Cardiac fibroblast (primary cell): ENCODE measurements at places on chromosomes 7 and 10.

GRCh38 chr7:156474241-156474743, 166.3 kb upstream of the RNF32 start:
- DNase-seq = peak; percentile 38

- DNase-seq = no peak
Measured at GRCh38 chr7:153604-154003, 38.8 kb upstream of the FAM20C start.

DNA sequence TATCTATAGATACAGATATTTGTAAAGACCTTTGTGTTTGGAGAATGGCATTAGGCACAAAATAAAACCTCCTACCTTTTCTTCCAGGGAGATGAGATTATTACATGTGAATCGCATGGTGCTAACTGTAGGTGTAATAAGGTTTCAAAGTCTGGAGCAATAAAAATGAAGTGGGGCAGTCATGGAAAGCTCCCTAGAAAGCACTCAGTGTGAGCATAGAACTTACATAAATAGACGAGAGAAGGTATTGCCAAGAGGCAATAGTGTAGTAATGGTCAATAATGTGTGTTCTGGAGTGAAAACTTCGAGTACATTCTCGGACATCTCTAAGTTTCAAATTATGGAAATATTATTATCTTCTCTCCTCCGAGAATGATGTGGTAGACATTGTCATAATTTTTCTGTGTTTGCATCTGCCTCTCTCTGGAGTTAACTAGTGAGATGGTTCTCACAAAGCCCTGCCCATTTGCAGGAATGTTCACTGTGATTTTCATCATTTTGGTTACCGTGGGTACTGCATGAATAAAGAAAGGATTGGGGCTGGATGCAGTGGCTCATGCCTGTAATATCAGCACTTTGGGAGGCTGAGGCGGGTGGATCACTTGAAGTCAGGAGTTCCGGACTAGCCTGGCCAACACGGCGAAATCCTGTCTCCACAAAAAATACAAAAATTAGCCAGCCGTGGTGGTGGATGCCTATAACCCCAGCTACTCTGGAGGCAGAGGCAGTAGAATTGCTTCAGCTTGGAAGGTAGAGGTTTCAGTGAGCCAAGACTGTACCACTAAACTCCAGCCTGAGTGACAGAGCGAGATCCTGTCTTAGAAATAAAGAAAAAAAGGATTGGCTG, 10.6 kb downstream of the VIM start:
- DNase-seq = peak; percentile 91

DNA sequence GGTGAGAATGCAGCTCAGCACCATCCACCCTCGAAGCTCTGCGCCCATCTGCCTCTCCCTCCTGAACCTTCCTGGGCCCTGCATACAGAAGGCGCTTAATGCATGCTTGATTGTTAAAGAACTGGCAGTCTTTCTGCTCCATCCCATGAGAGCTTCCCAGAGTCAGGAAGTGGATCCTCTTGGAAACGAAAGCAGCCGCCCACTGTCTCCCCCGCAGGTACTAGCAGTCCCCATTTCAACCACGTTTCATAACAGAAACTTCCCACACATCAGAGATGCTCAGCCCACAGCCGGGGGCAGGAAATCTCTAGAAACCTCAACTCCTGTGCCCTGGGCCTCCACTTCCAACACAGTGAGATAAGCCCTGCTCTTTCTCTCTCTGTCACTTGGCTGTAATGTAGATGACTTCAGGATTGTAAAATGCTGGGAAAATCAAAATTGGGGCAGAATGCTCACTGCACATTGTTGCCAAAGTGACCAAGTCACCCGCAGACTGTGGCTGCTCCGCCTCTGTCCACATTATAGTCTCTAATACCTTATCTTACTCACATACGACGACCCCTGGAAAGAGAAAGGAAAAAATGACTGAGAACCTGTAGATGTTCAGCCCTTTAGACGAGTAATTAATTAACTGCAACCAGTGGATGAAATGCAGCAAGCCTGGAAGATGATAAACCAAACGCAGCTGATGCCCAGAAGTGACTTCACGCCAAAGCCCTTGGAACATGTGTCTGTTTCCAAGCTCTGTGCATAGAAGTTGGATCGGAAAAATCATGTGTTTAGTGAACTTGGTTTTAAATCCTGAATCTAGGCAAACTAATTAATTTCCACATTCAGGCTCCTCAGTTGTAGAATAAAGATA, 28.5 kb downstream of the GSDME start:
- DNase-seq = peak; percentile 37

GRCh38 chr7:149495785-149496641, 1.6 kb downstream of the ZNF746 start:
- peak; percentile 89 for DNase-seq

- peak; percentile 68 for DNase-seq
Measured at GRCh38 chr7:148242294-148242821, 348.2 kb upstream of the C7orf33 start.

GRCh38 chr10:27252267-27253000, 11.8 kb upstream of the ACBD5 start:
- DNase-seq = peak; percentile 58

- no peak for DNase-seq
Measured at GRCh38 chr7:86958380-86958779, 101.1 kb downstream of the ELAPOR2 start.

- DNase-seq = peak; percentile 77
Measured at GRCh38 chr7:30164567-30164966, 29.8 kb downstream of the MTURN start.

DNA sequence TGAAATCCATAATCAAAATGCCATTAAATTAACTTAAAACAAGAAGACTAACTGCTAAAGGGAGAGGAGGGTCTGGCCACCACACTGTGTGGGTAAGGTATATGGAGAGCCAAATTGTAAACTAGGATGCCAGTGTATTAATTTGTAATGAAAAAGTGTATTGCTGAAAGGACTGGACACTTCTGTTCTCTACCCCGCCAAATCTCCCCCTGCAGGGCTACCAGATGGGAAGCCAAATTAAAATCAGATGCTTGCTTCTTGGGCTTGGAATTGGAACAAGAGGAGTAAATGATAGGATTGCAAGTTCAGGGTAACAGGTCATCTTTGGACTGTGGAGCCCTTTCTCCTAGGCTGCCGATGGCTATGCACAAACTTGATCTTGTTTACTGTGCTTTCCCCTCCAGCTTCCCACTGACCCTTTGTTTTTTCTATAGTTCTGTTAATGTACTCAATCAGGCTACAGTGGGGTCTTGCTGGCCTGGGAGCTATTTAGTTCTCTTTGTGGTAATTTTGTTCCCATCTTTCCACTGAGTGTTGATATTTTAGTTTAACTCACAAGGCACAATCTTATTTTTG, 932.1 kb upstream of the C7orf33 start:
- DNase-seq = no peak

DNA sequence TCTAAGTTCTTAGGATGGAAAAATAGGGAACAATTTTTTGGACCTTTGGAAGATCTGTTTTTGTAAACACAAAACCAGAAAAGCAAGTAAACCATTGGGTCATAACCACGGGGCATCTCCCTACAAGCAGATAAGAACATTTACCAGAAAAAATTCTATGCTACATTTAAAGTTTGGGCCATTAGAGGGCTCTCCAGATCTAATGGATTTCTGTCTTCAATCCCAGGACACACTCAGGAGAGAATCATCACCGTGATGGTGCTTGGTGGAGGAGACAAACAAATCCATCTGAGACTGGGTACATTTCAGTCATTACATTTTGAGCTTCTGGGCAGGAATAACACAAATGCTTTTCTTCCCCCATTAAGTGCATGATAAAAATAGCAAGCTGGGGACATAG, 178.4 kb upstream of the TARP start:
- peak; percentile 70 for DNase-seq
